ENCODE measurements at places on chromosomes 1 and 21.
A peak's percentile ranks its signal among the peaks of the same experiment; 100 is the strongest.

GRCh38 chr1:117365350-117366176, 1.7 kb upstream of the MAN1A2 start:
- no peak for DNase-seq

DNA sequence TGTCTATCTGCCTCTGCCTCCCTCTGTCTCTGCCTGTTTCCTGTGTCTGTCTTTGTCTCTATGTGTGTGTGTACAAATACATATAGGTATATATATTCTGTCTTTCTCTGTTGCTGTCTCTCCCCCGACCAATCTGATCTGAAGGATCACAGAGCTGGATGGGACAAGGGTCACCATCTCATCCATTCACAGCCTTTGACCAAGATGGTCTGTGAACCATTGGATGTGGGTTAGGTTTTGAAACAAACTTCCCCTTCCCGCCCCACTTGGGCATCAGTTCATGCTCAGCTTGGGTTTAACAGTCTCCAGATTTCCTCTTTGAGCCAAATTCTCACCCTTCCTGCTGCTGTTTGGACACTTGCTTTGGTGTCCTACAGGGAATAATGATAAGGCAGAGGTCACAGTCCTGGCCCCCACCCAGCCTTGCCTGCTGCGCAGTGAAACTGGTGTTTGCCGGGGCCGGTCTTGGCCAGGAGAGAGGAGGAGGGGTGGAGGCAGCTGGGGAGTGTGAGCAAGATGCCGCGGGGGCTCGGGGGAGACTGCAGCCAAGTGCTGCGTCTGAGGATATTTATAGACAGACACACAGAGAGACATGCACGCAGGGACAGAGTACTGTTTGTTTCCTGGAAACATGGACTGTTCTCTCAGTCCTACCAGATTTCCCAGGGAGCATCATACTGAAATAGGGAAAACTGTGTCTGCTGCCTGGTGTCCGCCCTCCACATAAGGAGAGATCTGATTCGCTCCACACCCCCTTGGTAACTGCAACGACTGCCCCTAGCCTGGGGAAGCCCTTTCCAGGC, 27.0 kb upstream of the BTG2 start:
- DNase-seq, result no peak

DNA sequence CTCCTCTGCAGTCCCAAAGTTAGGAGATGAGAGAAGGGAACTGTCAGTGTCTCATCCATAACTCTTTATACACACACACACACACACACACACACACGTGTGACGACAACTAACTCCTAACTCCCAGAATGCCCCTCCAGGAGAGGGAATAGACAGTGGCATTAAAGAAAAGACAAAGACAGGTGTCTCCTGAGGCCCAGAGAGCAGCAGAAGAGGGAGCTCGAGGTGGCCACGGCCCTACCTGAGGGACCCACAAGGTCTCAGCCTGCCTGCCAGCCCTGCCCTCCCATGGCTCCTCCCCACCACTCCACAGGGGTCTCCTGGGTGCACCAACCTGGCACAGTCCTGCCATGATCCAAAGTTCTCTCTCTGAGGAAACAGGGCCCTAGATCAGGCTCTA, 1.6 kb upstream of the PHLDA3 start:
- no peak for DNase-seq

DNA sequence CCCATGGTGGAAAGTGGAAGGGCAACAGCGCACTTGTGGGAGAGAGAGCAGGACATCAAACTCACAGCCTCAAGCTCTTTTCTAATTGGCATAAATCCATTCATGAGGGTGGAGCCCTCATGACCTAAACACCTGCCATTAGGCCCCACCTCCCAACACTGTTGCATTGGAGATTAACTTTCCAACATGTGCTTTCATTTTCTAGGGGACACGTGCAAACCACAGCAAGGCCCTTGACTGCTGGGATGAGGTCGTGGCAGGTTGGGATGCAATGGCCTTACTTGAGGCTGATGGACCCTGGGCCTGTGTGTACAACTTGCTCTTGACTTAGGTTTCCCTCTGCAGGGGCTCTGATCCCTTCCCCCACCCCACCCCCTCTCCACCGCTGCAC, 35.9 kb upstream of the NEK2 start:
- no peak for DNase-seq

DNA sequence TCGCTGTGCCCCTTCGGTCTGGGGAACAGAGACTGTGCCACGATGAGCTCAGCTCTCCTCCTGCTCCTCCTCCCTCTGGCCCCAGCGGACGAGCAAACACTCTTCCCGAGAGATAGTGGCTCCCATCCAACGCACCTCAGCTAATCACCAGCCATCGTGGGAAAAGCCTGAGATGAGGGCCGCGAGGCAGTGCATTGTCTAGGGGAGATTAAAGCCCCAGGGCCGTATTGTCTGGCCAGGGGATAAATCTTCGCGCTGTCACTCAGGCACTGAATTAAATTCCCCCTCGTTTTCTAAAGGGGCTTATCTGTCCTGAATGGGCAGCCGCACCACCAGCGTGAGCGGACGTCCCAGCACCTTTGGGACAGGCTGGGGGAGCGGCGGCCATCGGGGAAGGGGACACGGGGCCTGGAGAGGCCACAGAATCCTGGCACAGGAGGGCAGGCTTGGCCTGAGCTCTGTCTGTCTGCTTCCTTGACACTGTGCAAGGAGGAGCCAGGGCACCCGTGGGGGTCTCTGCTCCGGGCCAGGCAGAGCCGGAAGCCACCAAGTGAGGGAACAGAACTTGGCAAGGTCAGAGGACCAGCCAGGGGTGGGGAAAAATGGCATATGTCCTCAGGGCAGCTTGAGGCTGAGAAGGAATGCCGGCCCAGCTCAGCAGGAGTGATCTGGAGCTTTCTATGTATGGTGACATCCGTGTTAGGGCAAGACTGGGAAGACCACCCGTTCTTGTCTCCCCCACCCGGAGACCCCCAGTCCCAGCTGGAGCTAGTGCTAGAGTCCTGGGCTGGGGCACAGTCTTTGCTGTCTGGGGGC, 32.3 kb downstream of the PRDM16 start:
- DNase-seq, result no peak

- DNase-seq, result no peak
Measured at GRCh38 chr1:47680815-47681475, 243.1 kb downstream of the FOXD2 start.

DNA sequence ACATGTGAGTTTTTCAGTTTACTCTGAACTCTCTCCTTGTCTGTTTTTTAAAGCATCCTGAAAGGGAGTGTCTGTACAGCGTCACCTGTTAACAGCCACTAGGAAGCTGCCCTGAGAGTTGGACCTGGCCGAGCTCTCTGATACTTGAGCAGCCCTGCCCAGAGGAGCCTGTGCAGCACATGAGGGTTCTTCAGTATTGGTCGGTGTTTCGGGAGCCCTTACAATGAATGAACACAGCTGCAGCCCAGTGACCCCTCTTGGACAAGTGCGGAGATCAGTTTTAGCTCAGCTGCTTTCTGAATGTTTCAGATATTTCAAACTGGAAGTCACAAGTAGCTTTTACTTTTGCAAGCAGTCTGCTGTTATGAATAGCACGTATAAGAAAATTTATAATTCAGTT, 39.2 kb downstream of the ADARB1 start:
- DNase-seq, result no peak

GRCh38 chr1:110675060-110675791, 486 bp upstream of the KCNA3 start:
- no peak for DNase-seq

- peak; percentile 41 for DNase-seq
Measured at GRCh38 chr1:220983877-220984635, 104.8 kb downstream of the HLX start.

DNA sequence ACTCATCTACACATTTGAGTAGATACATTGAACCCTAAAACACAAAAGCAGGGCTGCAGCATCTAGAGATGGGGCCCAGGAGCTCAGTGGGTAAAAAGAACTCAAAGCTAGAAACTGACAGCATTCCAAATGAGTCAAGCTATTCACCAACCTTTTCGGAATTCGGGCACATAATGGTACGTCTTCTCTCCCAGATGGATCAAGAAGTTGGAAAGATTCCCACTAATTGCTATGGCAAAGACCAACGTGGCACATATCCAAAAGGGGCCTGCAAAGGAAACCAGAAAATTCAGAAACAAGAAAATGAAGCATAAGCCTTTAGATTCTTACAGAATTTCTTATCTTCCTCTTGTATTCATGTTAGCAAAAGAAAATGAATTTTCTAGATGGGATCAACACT, 18.4 kb downstream of the YIPF1 start:
- no peak for DNase-seq

- DNase-seq, result no peak
Measured at GRCh38 chr1:185921636-185922035, 187.4 kb downstream of the HMCN1 start.

- DNase-seq, result no peak
Measured at GRCh38 chr1:5271264-5271663, 616.9 kb downstream of the AJAP1 start.

DNA sequence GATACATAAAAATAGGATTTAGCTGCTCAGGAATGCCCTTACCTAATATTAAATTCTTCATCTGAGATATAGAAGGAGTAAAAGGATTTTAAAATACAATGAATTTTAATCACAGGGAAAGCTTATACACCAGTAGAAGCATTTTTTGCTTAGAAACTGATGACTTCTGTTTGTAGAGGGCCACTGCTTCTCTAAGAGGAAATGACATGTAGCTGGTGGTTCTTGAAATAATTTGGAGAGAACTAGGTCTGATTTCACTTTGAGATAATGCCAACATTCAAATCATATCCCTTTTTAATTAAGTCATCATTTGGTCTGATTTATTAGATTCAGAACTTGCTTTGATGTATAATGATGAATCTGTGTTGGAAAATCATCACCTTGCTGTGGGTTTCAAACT, 166.6 kb upstream of the SGIP1 start:
- DNase-seq, result no peak

DNA sequence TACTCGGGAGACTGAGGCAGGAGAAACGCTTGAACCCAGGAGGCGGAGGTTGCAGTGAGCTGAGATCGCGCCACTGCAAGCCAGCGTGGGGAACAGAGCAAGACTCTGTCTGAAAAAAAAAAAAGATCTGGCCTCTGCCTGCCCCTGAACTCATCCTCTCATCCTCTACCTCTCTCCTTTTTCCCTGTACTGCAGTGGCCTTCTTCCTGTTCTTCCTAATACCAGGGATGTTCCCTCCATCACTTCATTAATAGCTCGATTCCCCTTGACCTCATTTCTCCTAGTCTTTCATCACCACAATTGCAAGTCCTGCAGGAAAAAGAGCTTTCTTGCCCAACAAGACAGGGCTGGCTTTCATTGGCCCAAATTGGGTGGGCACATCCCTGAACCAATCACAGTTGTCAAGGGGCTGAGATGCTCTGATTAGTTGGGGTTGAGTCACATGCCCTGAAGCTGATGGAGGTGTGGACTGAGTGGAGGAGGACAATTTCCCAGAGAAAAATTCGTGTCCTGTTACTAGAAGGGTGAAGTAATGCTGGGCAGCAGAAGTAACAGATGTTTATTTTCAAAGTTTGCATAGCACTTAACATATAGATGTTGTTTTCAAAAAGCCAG, 86.8 kb upstream of the PUM1 start:
- DNase-seq, result no peak

- DNase-seq, result peak; percentile 50
Measured at GRCh38 chr21:33042812-33043211, 17.1 kb downstream of the OLIG2 start.

DNA sequence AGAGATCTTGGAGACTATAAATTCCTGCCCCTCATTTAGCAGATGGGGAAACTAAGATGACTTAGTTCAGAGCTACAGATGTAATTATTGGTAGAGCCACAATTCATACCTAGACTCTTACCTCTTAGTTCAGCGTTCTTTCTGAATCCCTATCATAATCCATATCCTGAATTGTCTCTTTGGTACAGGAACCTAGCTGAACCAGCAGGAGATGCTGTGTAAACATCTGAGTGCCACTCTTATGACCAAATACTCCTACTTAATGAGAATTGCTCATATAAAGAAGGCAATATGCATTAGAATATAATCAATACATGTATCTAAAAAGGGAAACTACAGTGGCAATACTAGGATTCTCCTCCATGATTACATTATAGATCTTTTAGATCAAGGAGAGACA, 459.0 kb downstream of the SIPA1L2 start:
- DNase-seq, result no peak

DNA sequence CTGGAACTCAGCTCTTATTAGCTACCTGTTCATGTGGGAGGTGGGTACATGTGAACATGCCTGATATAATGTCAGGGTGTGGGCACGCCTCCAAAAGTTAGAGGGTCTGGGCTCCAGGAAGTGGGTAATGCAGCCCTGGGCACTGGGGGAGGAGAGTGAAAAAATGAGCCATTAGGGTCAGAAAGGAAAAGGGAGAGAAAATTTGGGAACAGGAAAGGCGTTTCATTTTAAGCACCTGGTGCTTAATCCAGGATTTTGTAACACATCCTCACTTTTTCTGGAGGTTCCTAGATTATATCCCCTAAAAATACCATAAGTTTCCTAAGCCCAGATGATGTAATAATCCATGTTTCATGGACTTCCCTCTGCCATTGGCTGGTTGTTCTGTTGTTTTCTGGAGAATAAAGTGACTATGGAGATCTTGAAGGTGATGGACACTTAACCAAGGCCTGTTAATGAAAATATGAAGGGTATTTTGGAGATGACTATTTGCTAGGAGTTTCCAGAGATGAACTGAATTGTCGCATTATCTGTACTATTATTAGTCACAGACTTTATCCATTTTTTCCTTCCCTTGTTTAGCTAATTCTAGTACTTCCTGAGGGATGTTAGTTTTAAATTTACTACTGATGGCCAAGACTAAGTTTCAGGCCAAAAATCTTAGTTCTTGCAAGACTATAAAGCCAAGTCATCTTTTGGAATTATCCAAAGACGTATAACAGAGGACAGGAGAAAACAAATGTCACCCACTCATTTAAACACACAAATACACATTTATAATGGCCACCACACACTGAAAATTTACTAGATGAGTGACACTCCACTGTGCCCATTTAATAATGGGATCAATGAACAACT, 24.4 kb upstream of the TARBP1 start:
- no peak for DNase-seq

DNA sequence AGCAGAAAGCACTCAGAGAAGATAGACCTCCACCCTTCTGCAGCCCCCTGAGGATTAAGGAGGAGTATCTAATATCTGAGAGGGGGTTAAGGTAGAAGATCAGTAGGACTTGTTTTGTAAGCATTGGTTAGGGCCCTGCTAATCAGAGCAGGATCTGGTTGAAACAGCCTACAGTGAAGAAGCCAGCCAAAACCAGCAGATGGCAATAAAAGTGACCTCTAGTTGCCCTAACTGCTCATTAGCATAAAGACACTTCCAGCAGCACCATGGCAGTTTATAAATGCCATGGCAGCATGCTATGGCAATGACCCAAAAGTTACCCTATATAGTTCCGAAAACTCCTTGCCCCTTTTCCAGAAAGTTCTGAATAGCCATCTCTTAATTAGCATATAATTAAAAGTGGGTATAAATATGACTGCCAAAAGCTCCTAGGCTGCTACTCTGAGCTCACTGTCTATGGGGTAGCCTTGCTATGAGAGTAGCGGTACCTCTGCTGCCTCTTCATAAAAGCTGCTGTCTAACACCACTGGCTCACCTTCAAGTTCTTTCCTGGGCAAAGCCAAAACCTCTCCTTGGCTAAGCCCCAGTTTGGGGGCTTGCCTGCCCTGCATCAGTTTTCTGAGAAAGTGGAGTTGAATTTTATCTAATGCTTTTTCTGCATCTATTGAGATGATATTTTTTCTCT, 254.2 kb downstream of the PAPPA2 start:
- no peak for DNase-seq

GRCh38 chr21:26082549-26082948, 88.0 kb downstream of the APP start:
- no peak for DNase-seq

- no peak for DNase-seq
Measured at GRCh38 chr21:44571296-44571695, 2.2 kb upstream of the KRTAP10-4 start.

GRCh38 chr1:92410706-92411105, 76.0 kb downstream of the GFI1 start:
- no peak for DNase-seq

GRCh38 chr1:216209125-216209524, 214.1 kb downstream of the USH2A start:
- DNase-seq, result no peak
